Fibroblast of the aortic adventitia (primary cell): ENCODE measurements at places on chromosomes 5 and 9. TPM values are rescaled to one million over a fixed set of nuclear protein-coding genes. Genes with fewer than 3 reads are reported as not detected.

The SOHLH1 gene
- total RNA-seq, result not detected in 2 replicates

The SLC6A3 gene
- not detected in 2 replicates for total RNA-seq

The BTNL3 gene
- not detected in 2 replicates for total RNA-seq

The CCDC192 gene
- not detected in 2 replicates for total RNA-seq

The TRPM3 gene
- total RNA-seq, result 8.8 and 20.5 TPM in 2 replicates

The OLFML2A gene
- total RNA-seq, result 1.7 and 13.7 TPM in 2 replicates
